Activated CD8-positive, alpha-beta memory T cell treated with anti-CD3 and anti-CD28 coated beads, Interleukin-2, amount 50 U/mL, for 48 hours (primary cell): ENCODE measurements at places on chromosomes 7 and 10.

- DNase-seq: peak; percentile 39
Observed at GRCh38 chr10:132848291-132848701, 62.3 kb upstream of the NKX6-2 start.

- DNase-seq: no peak
Observed at GRCh38 chr10:5973069-5973468, 4.3 kb downstream of the IL15RA start.

DNA sequence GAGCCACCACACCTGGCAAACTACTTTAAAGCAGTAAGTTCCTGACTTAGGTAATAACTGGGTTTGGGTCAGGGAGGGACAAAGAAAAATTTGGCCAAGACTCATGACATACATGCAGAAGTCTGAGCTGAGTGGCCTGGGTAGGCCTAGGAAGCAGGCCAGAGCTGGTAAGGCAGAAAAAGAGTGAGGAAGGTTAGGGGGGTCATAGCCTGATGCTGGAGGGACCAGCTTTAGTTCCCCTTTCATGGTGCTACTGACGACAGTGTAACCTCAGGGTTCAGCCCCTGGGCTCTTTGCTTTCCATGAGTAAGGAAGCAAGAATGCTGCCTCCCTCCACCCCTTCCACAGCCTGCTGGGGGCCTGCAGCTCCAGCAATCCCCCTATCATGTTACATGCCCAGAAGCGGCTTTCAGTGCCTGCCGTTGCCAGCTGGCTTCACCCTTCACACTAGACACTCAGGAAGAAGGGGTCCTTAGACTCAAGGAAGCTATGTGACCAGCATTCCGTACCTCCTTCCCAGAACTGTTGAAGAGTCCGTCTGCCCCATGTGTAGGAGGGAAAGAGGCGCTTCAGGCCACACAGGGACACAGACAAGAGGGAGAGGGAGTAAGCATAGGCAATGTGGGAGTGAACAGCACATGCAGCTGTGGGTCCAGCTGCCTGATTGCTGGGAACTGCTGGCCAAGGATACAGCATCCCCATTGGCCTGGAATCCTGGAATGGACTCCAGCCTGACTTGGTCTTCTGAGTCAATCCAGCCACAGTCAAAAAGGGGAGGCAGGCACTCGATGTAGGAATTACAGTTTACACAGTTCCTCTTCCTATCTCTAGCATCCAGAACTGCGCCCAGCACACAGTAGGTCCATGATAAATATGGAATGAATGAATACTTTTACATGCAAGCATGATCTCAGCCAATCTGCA lies 4.1 kb upstream of the PLAU start:
- no peak for DNase-seq

- DNase-seq: no peak
Observed at GRCh38 chr7:140604760-140605159, 35.9 kb downstream of the DENND2A start.

DNA sequence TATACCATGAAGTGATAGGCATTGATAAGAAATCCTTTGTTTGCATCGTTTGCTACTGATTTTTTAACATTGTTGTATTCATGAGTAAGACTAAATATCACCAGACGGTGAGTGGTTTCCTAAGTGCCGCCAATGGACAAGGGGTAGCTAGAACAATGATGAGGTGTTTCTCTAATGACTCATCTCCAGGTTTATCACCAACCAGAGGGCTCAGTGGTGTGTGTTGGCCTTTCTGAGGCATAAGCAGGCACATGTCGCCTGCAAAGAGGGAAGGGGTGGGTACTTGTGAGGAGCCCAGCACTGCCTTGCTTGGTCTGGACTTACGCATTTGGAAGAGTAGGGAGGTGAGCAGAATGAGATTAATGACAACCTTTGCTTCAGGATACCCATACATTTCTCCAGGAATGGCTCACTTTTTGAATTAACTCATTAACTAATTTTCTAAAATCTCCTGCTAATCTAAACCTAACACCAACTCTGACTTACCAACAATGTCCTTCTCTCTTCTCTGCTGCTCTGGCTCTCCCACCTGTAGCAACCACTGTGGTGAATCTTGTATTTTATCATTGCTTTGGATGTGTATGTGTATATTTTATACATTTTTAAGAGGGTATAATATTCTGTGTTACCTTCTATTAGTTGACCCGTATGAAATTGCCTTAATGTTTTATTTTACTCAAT lies 722.6 kb downstream of the GRID1 start:
- no peak for DNase-seq

DNA sequence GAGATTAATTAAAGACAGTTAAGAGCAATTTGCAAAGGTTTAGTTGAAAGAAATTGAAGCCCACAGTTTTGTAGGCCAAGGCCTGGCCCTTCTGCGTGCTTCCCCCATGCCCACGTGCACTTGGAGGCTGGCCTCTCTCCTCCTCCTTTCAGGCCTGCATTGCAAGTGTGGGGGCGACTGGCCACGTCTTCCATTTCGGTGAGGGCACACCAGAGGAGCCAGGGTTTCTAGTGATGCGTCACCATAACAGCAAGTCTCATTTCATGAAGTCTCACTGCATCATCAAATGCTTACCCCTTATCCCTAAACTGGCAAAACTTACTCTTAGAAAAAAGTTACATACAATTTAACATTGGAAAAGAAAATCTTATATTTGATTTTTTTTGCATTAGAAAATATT lies 141.2 kb downstream of the NRF1 start:
- no peak for DNase-seq

GRCh38 chr10:60565492-60565891 lies 175.8 kb upstream of the ANK3 start:
- DNase-seq: no peak

- no peak for DNase-seq
Observed at GRCh38 chr7:108266491-108266890, 136.3 kb upstream of the LAMB4 start.

GRCh38 chr7:29510028-29510427 lies 53.6 kb upstream of the PRR15 start:
- DNase-seq: no peak

DNA sequence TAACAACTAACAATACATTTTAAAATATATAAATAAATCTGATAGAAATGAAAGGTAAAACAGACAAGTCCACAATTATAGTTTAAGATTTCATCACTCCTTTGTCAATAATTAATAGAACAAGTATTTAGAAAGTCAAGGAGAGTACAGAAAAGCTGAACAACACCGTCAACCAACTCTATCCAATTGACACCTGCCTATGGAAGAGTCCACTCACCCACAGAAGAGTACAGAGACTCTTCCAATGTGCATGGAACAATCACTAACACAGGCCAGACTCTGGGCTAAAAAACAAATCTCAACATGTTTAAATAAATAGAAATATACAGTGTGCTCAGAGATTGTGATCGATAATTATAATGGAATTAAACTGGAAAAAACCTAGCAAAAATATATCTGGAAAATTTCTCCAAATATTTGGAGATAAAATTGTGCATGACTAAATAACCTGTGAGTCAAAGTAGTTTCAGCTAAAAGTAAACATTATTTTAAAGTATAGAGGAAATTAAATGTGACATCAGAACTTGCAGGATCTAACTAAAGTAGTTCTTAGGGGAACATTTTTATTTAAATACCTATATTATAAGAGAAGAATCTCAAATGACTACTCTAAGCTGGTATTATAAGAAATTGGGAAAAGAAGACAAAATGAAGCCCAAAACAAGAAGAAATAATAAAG lies 109.9 kb upstream of the EGFR start:
- DNase-seq: no peak
